Thyroid gland (tissue), 4 donors: ENCODE measurements at places on chromosomes 16 and 17. TPM values are rescaled to one million over a fixed set of nuclear protein-coding genes. Genes with fewer than 3 reads are reported as not detected.

The KRTAP4-3 gene
- total RNA-seq = not detected

The ACE gene
- total RNA-seq = 12.7 TPM

The VAT1L gene
- total RNA-seq = 9.1 TPM

The TMC7 gene
- total RNA-seq = 0.11 TPM

The SKAP1 gene
- total RNA-seq = 1.1 TPM

The MC1R gene
- 9.1 TPM for total RNA-seq

DNA sequence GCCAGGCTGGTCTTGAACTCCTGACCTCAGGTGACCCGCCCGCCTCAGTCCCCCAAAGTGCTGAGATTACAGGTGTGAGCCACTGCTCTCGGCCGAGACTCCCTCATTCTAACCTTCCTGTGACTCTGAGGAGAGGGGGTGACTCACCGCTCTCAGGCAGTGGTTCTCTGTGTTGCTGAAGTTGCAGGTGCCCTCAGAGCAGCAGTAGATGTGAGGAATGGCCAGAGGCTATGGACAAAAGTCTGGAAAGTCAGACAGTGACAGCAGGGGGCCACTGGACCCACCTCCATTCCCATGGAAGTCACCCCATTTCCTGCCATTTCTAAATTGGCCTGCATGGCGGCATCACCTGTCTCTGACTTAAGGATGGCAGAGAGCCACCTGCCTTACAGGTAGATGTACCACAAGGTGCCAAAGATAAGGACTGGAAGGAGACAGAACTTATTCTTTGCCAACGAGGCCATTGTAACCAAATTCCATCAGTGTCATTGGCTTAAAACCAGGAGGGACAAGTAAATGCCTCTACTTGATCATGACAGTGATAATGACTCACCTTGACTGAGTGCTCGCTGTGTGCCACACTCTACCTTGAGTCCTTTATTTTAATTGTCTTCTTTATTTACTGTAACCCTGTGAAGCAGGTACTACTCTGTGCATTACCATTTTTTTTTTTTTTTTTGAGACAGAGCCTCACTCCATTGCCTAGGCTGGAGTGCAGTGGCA, 15.3 kb upstream of the CNOT1 start:
- no peak for DNase-seq

GRCh38 chr17:15247891-15248529, 17.1 kb downstream of the PMP22 start:
- DNase-seq = no peak

DNA sequence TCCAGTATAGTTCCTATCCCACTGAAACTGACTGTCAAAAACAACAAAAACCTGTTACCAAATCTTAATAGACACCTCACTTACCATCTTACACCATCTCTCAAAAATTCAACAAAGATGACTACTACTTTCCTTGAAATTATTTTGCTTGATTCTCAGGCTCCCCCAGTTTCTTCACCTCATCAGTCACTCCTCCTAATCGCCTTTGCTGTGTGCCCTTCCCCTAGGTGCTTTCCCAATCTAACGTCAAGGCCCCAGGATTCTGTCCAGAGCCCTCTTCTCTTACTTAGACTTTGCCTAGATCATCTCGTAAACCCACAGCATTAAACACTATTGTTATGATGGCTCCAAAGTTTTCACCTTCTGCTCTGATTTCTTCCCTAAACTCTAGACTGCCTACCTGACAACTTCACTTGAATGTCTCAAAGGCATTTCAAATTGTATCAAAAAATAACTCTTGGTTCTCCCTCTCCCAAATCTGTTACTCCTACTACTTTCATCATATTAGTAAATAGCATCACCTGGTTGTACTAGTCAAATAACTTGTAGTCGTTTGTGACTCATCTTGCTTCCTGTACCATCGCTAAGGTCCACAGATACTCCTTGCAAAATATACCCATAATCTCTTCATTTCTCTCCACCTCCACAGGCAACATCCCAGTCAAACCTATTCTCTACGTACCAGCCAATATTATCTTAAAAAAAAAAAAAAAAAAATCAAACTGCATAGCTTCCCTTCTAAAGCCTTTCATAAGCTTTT, 18.0 kb downstream of the C16orf87 start:
- no peak for DNase-seq

- no peak for DNase-seq
These were observed 9.0 kb downstream of the ACTG1 start for GRCh38 chr17:81503619-81504018.

GRCh38 chr17:40219594-40220338, 662 bp downstream of the WIPF2 start:
- DNase-seq = peak; percentile 64

DNA sequence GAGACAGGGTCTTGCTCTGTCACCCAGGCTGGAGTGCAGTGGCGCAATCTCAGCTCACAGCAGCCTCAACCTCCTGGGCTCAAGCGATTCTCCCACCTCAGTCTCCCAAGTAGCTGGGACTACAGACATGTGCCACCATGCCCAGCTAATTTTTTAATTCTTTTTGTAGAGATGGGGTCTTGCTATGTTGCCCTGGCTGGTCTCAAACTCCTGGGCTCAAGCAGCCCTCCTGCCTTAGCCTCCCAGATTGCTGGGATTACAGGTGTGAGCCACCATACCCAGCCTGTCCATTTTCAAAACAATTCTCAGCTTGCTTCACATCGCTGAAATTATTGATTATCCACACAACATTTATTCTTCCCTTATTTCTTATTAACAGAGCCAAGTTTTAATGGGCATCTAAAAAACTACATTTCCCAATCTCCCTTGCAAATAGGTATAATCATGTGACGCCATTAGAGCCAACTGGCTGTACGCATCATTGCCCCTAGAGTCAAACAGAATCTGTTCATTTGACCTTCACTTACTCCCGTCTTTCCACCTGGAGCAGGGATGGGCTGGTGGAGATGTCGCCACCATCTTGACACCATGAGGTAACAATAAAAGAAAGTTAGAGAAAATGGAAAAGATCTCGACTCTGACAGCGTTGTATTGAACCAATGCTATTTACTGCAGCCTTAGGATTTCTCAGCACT, 148.0 kb upstream of the FOXF1 start:
- DNase-seq = no peak

- peak; percentile 43 for DNase-seq
These were observed 12.7 kb upstream of the FAM20A start for GRCh38 chr17:68613739-68614298.

- DNase-seq = no peak
These were observed 499.1 kb downstream of the KCNJ2 start for GRCh38 chr17:70668276-70668937.

DNA sequence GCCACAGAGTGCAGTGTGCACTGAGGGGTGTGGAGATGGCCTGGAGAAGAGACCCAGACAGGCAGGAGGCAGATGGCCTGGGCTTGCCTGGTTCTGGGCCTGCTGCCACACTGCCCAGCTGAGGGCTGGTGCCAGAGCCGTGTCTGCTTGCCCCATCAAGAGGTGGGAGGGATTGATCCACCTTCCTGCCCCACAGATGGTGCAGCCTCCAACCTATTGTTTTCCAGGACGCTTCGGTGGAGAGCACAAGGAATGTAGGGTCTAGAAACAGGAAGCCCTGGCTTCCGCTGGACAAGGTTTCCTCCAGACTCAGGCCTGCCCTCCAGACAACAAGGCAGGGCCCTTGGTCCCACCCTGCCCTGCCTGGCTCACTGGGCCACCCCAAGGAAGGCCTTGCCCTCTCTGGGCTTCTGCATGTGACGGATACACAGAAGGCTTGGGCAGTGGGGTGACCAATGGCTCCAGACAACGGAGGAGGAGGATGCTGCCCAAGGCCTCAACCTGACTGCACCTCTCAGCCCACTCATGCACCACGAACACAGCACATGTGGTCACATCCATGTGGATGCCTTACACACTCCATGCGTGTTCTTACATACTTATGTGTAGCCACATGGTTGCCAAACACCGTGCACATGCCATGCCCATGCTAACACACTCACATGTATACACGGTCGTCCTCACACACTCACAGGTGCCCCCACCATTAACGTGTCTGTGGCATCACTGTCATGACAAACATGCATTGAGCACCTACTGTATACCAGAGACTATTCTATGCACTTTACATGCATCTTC, 6.5 kb upstream of the CDH5 start:
- DNase-seq = peak; percentile 76

DNA sequence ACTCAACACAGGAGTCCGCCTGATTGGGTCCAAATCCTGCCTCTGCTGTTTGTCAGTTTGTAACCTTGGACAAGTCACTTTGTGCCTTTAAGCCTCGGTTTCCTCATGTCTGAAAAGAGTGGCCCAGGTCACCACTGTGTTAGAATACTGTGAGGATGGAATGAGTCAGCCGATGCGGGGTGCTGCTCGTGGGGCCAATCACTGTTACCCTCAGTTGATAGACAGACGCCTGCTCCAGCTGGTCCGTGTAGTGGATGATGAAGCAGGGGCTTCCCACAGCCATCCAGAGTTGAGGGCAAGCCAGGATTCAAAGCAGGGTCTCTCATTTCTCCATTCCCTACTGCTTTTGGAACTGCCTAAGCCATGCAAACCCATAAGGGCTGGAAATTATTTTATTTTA, 5.8 kb downstream of the FBXL19 start:
- no peak for DNase-seq

- DNase-seq = no peak
These were observed 17.1 kb downstream of the GNA13 start for GRCh38 chr17:65039336-65039988.

DNA sequence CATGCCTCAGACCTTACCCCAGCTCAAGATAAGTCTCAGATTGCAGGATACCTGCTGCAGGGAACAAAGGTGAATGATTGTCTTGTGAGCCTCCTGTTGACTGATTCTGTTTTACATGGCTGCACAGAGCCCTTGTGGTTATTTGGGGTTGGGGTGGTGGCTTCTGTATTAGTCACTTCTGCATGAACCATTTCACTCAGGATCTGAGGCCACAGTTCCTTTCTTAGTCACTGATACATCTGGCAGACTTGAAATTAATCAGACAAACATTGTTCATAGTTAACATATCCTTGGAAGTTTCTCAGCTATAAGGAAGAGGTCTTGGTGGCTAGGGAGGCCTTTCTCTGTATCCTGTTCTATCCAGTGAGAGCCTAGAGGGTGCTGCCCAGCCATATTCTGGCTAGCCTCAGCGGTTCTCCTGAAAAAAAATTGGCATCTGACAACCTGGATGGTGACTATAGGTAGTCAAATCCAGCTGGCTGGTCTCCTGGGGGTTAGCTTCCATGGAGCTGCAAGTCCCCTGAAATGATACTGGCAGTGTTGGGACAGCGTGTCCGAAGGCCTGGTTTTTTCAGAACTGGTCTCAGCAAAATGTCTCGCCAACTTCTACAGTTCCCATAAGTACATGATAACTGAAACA, 8.4 kb upstream of the PLK1 start:
- DNase-seq = no peak

DNA sequence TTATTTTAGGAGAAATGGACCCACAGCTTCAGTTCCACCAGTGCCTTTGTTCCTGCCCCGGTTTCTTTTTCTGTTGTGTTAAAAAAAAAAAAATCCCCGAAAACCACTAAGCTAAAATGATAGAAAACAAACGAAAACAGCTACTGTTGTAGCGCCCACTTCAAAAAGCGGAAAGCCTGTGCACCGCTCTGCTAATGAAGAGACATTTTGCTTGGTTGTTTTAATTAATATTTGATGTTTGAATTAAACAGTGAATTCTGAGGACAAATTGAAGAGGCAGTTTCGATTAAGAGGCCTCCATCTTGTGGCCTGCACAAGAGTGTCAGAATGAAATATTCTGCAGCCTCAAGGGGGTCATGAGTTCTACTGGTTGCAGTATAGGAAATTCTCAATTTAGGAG, 186.7 kb downstream of the RPTOR start:
- DNase-seq = no peak

- DNase-seq = no peak
These were observed 1.6 kb downstream of the DOC2A start for GRCh38 chr16:30009085-30009862.

GRCh38 chr16:64365448-64365931, 756.4 kb downstream of the CDH11 start:
- DNase-seq = no peak

- no peak for DNase-seq
These were observed 144.3 kb downstream of the MAP2K6 start for GRCh38 chr17:69558796-69559195.
